NCI-H226 (cell line): ENCODE measurements at places on chromosomes 16 and 17.

DNA sequence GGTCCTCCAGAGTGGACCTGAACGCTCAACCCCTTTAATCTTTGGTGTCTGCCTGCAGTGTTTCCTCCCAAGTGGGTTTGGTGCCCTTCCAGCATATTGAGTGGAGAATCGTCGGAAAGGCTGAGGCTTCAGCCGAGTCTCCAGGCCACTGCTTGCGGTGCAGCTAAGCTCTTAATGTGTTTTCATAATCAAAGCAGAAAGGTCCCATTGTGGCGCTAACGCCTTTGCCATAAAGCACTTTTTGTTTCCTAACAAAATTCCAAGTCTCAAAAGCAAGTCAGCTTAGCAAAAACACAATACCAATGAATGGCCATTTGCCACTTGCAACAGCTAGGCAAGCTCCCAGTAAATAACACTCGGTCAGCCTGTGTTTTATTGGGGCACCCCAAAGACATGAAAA is 57.6 kb downstream of the KSR1 start:
- no peak for DNase-seq

DNA sequence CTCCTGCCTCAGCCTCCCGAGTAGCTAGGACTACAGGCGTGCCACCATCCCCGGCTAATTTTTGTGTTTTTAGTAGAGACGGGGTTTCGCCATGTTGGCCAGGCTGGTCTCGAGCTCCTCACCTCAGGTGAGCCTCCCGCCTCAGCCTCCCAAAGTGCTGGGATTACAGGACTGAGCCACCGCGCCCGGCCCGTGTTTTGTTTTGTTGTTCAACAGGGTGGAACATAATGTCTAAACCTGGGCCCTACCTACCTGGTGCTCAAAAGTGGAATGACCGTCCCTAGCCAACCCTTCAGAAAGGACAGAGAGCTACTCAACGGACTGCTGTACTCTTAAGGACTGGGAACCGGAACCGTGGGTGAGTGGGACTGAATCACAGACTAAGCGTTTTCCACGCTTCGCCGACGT is 772 bp upstream of the KIF22 start:
- DNase-seq, result no peak

DNA sequence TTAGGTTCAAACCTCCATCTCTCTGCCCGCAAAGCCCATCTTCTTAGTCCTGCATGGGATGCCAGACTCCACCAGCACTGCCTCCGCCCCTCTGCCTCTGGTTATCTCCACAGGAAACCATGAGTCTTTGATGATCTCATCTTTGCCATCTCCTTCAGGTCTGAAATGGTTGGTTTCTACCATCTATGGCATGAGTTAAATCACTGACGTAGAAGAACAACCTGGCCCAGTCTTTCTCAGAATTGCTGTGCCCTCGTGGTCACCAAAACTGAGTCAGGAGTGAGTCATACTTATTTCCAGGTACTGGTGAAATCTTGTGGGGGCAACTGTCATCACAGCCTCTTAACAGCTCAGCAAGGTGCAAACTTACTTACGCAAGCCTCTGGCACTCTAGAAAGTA is 468.7 kb upstream of the C16orf82 start:
- DNase-seq, result no peak

- DNase-seq, result no peak
Measured at GRCh38 chr17:35514564-35514963, 22.9 kb downstream of the SLFN12L start.

- DNase-seq, result no peak
Measured at GRCh38 chr16:29678691-29679267, at the start of gene QPRT. Gene QPRT, plus strand, starts transcription at chr16:29679180. Its CDS starts 18 bp downstream, at chr16:29679198.

DNA sequence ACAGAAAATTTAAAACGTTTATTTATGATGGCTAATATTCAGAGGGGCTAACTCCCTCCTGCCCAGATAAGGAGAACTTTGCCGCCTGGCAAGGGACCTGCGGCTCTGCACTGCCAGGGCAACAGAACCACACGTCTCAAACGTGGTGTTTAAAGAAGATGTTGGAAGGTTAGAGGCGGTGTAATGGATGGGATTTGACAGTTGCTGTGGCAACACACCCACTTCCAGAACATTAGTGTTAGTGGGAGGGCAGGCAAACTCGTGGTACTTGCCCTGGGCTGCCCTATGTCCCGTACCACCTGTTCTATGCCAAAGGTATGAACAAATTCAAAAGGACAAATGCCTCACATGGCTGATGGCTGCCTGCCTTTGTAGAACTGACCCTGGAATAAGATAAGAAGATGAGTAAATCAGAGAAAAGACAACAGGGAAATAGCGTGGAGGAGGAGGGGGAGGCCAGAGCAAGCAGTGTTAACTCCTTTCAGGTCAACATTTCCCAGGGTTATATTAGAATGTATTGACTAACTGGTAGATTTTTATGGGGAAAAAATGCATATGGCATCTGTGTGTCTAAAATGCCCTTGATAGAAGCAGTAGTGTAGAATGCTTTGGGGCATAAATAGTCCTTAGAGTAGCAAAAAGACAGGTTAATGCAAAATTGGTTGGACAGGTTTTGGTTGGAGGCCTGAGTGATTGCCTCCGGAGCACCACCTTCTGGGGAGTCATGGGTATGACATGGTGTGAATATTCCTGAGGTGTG is 30.8 kb downstream of the HLF start:
- peak; percentile 29 for DNase-seq

DNA sequence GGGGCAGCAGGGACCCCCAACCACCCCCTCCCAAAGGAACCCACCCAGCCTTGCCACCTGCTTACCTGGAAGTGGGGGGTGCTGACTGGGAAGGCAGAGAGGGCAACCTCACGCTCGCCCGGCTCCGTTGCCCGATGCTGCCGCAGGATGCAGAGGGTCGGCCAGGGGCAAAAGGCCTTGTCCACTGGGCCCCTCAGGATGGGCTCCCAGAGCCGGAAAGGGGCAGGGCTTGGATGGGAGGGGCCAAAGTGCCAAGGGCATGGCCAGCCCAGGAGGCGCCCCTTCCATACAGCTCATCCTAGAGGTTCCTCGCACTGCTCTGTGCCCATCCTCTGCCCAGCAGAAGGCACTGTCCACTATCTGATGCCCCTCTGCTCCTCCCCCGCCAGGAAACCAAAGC is 59.4 kb downstream of the SRCIN1 start:
- DNase-seq, result no peak

DNA sequence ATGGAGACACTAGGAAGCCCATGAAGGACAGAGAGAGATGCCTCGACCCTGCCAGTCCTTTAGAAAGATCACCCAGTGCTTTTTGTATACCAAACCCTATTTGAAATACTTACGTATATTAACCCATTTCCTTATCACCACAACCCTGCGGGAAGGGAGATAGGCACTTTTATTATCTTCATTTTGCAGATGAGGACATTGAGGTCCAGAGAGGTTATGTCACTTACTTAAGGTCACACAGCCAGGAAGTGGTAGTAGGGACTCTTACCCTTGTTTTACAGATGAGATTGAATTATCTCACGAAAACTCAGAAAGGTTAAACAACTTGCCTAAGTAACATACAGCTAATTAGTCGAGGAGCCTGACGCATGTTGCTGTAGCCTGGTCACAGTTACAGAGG is 38.2 kb downstream of the IL4R start:
- DNase-seq, result no peak

DNA sequence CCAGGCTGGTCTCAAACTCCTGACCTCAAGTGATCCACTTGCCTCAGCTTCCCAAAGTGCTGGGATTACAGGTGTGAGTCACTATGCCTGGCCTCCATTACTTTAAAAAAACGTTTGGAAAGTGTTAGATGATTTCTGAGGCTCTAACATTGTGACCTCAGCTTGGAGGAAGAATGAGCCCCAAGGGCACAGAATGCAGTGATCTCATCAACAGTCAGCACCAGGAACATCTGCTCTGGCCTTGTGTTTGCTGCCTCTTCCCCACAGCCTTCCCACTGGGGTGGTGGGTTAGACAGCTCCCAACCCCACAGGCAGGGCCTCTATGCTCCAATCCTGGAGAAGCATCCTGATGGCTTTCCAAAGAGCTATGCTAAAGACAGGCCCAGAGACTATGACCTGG is 37.7 kb upstream of the SREBF1 start:
- DNase-seq, result peak; percentile 61

DNA sequence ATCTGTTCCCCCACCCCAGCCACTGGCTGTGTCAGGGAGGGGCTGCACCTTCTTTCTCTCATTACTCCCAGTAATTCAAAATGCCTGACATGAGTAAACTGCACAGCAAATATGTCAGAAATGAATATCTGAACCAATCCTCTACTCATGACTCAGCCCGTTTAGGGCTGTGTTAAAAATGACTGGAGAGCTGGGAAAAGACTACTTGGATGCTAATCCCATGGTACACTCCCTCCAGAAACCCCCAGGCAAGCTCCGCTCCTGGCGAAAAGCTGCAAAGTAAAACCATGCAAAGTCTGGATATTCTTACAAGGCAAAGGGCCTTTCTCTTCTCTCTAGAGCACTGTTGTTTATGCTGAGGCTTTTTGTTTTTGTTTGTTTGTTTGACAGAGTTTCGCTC is 448.1 kb upstream of the DYNLRB2 start:
- peak; percentile 17 for DNase-seq

DNA sequence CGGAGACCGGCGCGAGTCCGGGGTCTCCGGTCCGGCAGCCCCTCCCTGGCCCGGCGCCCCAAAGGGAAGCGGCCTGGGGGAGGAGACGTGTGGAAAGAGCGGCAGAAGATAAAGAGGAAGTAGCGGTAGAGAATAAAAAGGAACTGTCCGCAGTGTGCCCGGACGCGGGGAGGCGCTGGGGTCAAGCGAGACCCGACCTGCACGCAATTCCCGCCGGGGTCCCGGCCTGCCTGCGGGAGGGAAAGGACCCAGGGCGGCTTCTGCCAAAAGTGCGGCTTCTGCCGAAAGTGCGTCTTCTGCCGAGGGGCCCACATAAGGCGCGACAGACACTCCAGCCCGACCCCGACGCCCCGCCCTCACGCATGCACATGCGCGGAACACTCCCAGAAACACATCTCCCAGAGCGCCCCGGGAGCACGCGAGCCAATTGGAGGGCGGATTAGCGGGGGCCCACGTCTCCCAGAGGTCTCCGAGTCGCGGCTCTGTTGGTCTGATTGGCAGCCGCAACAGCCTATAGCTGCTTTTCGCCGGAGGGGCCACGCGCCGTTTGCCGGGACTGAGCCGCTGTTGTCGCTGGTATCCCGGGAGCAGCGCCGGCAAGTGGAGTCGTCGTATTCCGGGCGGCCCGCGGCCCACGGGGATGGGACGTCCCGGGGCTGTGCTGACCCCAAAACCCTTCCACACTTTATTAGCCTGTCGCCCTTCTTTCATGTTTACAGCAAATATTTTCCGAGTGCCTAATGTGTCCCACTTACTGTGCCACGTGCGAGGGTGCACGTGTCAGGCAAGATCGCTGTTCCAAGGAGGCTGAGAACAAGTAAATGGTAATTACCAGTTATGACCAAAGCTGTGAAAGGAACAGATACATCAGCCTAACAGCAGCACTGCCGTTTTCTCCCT is 8.0 kb upstream of the MEFV start:
- peak; percentile 90 for DNase-seq

GRCh38 chr17:1146561-1147265 is 33.1 kb downstream of the ABR start:
- DNase-seq, result no peak

DNA sequence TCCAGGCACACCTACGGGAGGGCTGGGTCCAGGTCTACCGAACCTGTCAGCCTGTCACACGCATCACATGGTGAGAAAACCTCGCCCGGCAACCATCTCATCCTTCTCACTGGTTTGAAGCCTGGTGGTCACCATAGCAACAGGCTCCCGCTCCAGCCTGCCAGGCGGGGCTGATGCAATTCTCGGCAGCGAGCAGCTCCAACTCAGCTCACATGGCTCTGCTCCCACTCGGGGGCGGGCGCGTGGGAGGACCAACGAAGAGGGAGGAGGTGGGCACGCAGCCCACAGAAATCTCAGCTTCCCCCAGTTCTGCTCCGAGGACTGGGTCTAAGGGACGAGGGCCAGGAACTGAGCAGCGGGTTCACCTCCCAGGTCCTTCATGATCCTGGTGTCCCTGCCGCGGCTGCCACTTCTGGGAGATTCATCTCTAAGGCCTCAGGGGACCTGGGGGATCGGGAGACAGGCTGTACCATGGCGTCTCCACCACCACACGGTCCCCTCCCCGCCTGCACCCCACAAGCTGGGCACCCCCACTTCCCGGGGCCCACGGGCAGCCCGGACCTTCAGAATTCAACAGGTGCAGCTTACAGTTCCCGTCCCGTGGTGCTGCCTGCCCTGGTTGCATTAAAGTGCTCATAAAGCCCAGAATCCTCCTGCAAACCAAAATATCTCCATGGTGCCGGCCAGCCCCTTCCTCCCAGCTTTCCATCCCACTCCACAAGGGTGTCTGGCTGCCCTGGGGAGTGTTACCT is 25.8 kb downstream of the ABR start:
- DNase-seq, result peak; percentile 73

DNA sequence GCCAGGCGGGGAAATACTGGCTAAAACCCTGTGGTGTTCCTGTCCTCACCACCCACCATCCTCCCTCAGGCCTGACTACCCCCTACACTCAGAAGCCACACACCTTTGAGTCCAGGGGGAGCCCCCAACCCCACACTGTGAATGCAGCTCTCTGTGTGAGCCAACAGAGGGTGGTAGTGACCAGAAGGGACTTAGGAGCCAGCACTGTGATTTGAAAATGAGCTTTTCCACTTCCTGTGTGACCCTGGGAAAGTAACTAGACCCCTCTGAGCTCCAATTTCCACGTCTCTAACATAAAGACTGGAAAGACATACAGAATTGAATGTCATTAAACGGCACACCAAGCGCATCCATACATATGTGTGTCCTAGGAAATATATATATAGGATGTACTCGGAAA is 58.7 kb downstream of the SDK2 start:
- DNase-seq, result no peak

DNA sequence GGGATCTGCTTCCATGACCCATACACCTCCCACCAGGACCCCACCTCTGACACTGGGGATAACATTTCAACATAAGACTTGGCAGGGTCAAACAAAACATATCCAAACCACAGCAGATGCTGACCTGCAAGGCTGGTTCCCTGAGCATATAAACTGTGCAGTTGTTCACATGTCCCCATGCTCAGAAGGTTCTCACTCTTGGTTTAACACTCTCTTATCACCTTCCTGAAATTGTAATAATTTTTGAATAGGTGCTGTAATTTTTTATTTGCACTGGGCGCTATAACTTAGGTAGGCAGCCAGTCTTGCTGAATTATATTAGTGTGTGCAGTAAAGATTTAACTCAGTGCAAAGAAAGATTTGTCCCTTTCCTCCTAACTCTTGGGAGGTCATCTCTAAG is 824.8 kb upstream of the SOX9 start:
- DNase-seq, result no peak

DNA sequence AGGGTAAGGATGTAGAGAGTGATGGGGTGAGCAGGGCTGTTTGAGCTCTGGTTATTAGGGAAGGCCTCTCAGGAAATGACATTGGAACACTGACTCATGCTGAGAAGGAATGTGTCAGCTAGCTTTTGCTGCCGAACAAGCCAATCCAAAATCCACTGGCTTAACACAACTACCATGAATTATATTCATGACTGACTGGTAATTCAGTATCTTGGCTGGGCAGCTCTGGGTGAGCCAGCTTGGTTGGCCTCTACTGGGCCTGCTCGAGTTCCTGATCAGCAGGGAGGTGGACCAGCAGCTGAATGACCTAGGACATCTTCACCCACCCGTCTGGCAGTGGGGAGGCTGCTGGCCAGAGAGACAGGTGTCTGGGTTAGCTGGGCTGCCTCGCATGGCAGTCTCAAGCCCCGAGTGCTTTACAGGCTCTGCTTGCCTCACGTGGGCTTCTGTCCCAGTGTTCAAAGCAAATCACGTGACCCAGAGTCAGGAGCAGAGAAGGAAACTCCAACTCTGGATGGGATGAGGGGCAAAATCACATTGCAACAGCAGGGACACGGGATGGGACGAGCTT is 209.4 kb downstream of the KATNIP start:
- DNase-seq, result no peak

- DNase-seq, result no peak
Measured at GRCh38 chr16:19722269-19722952, 4.3 kb downstream of the IQCK start.

GRCh38 chr16:75029854-75030253 is 31.0 kb downstream of the ZNRF1 start:
- peak; percentile 12 for DNase-seq
